ENCODE measurements at places on chromosomes 3 and 15.

- no peak for DNase-seq
Observed at GRCh38 chr3:27637346-27637995, 84.7 kb downstream of the EOMES start.

DNA sequence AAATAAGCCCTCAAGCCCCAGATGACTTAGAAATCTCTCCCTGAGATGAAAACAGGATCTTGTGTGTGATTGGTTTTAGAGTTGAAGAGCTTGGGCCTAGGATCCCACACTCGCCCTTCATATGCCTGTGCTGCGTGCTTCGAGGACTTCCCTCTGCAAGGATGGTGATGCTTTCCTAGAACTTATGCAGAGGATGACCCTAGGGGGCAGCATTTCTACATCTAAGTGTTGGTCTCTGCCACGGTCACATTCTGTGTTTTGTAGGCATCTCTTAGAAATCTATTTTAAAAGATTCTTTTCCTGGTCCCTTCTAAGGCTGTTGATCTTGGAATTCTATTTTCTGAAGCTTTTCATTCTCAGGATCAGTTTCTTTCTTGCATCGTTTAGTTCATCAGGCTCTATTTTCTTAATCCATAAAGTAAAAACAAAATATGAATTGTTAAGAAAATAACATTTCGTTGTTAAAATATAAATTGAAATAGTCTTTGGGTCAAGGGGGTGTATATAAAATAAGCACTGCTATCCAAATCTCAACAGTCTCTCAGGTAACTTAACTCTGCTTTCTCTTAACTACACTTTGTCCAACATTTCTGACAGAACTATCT, 45.7 kb downstream of the WDR76 start:
- DNase-seq: peak; percentile 2

- DNase-seq: no peak
Observed at GRCh38 chr15:65550681-65551098, 20.4 kb downstream of the HACD3 start.

DNA sequence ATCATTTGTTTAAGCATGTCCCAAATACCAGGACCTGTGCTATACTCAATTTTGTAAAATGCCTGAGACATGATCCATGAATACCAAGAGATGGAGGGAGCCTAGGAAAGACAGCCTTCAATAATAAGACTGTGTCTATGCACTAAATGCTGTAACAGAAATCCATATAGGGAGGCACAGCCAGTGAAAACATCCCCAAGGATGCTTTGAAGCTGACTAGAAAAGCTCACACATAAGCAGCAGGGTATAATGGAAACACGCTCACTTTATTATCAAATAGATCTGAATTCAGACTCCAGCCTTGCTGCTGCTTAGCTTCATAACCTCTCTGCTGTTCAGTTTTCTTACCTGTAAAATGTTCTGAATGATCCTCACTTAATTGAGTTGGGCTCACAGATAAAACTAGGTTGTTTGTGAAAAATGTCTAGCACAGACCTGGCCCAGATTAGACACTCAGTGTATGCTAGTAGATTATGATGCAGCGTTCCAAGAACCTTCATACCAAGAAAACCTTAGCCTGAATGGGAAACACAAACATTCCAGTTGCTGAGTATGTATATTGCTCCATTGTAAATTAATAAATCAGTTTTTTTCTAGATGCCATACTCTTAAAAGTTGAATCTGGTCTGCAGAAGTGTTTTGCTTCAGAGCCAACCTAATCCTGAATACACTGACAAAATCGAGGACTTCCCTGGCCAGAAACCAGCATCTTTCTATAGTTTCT, 3.8 kb upstream of the LARP6 start:
- no peak for DNase-seq

- DNase-seq: no peak
Observed at GRCh38 chr15:52670087-52670486, 9.1 kb downstream of the ATOSA start.

DNA sequence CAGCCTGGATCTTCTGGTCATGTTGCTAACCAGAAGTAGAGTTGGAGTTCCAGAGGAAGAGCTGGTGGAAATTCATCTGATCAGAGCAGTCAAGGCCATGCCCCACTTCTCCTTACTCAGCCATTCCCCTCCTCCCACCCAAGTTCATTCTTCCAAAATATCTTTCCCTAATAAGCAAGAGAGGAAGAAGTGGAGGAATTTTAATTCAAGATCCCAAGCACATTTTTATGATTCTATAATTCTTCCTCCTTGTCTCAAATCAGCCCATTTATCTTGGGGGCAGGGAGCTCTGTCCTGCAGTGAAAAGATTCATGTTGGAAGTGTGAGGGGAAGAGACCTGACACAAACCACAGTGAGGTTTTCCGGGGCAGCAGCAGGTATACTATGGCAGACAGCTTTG, 85.0 kb upstream of the GALNT15 start:
- no peak for DNase-seq

DNA sequence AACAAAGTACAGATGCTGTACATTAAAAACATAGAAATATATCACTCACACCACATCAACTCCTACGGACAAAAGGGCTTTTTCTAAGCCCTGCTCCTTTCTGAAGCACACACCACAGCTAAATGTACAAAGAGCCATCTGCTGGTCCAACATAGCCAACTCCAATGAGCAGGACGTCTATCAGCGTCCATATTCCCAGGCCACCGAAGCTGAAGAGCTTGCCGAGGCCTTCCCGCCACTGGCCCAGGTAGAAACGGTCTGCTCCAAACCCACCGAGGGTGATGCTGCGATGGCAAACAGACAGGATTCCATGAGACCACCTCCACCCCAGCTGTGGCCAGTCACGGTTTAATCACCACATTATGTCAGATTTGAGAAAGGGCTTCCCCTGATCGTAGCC, 9.8 kb downstream of the TM2D3 start:
- no peak for DNase-seq

DNA sequence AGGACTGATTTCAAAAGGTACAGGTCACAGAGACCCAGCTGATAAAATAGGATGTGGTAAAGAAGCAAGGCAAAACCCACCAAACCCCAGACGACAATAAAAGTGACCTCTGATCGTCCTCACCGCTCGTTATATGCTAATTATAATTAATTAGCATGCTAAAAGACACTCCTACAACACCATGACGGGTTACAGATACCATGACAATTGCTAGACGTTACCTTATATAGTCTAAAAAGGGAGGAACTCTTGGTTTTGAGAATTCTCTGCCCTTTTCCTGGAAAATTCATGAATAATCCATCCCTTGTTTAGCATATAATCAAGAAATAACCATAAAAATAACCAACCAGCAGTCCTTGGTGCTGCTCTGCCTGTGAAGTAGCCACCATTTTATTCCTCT, 74.7 kb upstream of the MB21D2 start:
- no peak for DNase-seq

GRCh38 chr3:185400866-185401265, 37.9 kb downstream of the MAP3K13 start:
- no peak for DNase-seq

DNA sequence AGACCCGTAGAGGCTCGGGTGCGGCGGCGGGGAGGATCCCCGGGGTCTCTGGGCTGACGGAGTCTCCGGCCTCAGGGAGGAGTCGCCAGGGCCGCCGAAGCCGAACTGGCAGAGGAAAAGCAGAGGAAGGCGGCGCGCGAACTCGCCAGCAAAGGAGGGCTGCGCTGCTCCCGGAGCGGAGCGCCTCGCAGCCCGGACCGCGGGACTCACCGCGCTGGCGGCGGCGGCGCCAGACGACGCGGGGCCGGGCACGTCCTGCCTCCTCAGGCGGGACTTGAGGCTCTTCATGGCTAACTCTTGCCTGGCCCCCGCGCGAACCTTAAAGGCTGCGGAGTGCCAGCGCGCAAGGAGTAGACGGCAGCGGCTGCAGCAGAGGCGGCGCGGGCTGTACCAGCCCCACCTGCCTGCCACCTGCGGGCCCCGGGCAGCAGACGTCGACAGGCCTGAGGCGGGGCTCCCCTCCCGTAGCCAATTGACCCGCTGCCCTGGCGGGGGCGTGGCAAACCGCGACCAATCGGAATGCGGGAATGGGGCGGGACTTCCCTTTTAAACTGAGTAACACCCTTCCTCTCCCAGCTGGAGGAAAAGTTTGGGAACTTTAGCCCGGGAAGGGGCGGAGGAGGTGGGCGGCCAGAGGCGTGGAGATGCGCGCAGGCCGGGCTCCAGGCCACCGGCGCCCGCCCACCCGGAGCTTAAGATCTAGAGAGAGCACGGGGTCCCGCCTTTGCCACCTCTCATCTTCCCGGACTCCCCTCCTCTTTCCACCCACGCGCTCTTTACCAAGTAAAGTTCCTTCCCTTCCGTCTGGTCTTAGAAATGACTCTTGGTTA, at the start of gene UACA:
Gene UACA (minus strand): TSS at position 439 of the 830 bp plus-strand sequence. CDS start 151 bp downstream, at position 288.
- peak; percentile 98 for DNase-seq

DNA sequence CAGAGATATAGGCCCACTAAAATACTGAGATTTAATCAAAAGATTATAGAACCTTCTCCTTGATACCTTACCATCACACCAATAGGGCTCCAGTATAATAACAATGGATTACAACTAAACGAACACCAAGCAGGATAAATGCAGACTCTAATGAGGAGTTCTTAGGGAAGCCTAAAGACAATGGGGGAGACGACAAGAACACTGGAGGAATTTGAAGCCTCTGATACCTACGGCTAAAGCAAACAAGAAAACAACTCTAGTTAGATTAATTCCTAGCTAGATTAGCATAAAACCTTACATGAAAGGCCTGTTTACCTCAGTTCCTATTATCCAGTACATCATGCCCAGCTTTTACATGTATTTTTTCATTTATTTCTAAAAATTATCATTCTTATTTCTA, 35.1 kb downstream of the NGLY1 start:
- DNase-seq: no peak
